ENCODE measurements at places on chromosomes 4 and X. TPM values are rescaled to one million over a fixed set of nuclear protein-coding genes. Genes with fewer than 3 reads are reported as not detected.

CRMP1 gene
- 9.4 TPM for polyA plus RNA-seq

CHIC1 gene
- 3.0 TPM for polyA plus RNA-seq

FAM3A gene
- polyA plus RNA-seq = 112 TPM

AFM gene
- not detected for polyA plus RNA-seq

SSX4 gene
- not detected for polyA plus RNA-seq

DACH2 gene
- polyA plus RNA-seq = 0.65 TPM

ZNF711 gene
- polyA plus RNA-seq = 28.9 TPM

TEX28 gene
- polyA plus RNA-seq = not detected

VCX3B gene
- not detected for polyA plus RNA-seq

PASD1 gene
- 0.13 TPM for polyA plus RNA-seq

CTAG1A gene
- polyA plus RNA-seq = not detected

LRIT3 gene
- polyA plus RNA-seq = 0.12 TPM

STK32B gene
- polyA plus RNA-seq = not detected

TRAPPC11 gene
- polyA plus RNA-seq = 22.0 TPM

OCIAD2 gene
- polyA plus RNA-seq = 88.0 TPM

TCEAL6 gene
- not detected for polyA plus RNA-seq

MAGEA11 gene
- not detected for polyA plus RNA-seq

MAGEB10 gene
- not detected for polyA plus RNA-seq

UGT2B11 gene
- not detected for polyA plus RNA-seq

GPC4 gene
- 24.8 TPM for polyA plus RNA-seq

IL2RG gene
- not detected for polyA plus RNA-seq

CT83 gene
- not detected for polyA plus RNA-seq

IL2 gene
- not detected for polyA plus RNA-seq

UGT2B17 gene
- polyA plus RNA-seq = not detected

ADH6 gene
- polyA plus RNA-seq = 0.72 TPM

SLC4A4 gene
- polyA plus RNA-seq = 13.9 TPM

FGF16 gene
- polyA plus RNA-seq = 22.5 TPM

ZAR1 gene
- polyA plus RNA-seq = not detected

GAGE12J gene
- polyA plus RNA-seq = not detected

YIPF6 gene
- polyA plus RNA-seq = 39.2 TPM

PLK4 gene
- polyA plus RNA-seq = 6.5 TPM

CENPVL1 gene
- polyA plus RNA-seq = 1.2 TPM

BANK1 gene
- polyA plus RNA-seq = 0.54 TPM

NLGN3 gene
- 8.1 TPM for polyA plus RNA-seq

OTC gene
- polyA plus RNA-seq = not detected

NXF2 gene
- polyA plus RNA-seq = not detected

FRMPD4 gene
- polyA plus RNA-seq = 0.60 TPM

LEF1 gene
- 69.1 TPM for polyA plus RNA-seq

GLRB gene
- 2.6 TPM for polyA plus RNA-seq

DGKK gene
- polyA plus RNA-seq = 0.47 TPM

SHROOM2 gene
- 9.0 TPM for polyA plus RNA-seq

TMEM164 gene
- 5.2 TPM for polyA plus RNA-seq

RASSF6 gene
- not detected for polyA plus RNA-seq

ZNF275 gene
- polyA plus RNA-seq = 3.6 TPM

SNCA gene
- polyA plus RNA-seq = 127 TPM

IL15 gene
- not detected for polyA plus RNA-seq

Measured in cardiac muscle cell (in vitro differentiated cells and primary cell).